Dermis blood vessel endothelial cell (primary cell): ENCODE measurements at places on chromosomes 12 and 14.

- DNase-seq: no peak
Observed at GRCh38 chr12:116884871-116885270, 3.6 kb upstream of the HRK start.

DNA sequence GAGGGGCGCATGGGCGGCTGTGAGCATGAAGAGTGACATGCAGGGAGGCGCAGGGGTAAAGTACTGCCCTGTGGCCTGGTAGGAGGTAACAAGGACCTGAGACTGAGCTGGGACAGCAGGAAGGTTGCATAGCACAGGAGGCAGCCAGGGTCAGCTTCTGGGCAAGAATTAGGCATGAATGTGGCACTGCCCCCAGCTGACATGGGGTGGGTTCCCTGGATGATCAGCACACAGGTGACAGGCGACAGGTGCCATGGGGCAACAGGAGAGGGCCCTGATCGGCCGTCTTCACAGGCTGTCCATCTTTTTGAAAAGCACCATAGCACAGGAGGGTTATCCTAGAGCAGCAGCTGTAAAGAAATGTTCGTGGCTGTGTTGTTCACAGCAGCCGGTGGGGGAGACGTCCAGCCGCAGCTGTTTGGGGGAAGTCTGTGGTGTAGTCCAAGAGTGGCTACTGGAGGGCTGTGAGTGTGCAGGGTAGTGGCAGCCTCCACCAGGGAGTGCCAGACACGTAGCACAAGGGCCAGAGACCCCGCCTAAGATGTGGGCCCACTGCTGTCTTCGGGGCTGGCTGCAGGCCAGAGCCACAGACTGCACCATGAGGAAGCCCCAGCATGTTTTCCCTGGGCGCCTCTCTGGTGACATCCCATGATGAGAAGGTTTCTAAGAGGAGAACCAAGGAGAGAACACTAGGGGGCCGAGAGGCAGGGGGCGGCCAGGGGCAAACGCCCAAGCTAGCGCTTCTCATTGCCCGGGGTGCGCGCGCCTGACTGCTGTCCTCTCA is 8.4 kb downstream of the CLBA1 start:
- no peak for DNase-seq

- no peak for DNase-seq
Observed at GRCh38 chr12:65372574-65372973, 94.1 kb downstream of the MSRB3 start.

DNA sequence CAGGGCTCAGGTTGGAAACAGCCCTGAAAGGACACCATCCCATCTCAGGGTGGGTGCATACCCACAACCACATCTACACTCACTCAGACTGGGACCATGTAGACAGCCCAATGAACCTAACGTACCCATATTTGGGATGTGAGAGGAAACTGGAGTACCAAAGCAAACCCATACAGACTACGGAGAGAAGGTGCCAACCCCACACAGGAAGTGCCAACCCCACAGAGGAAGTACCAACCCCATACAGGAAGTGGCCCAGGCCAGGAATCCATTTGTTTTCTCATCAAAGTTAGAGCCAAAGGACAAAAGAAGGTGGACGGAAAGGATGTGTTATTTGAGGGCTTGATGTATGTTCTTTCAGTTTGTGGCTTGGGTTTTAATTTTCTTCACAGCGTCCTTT is 19.5 kb upstream of the SPIC start:
- no peak for DNase-seq

DNA sequence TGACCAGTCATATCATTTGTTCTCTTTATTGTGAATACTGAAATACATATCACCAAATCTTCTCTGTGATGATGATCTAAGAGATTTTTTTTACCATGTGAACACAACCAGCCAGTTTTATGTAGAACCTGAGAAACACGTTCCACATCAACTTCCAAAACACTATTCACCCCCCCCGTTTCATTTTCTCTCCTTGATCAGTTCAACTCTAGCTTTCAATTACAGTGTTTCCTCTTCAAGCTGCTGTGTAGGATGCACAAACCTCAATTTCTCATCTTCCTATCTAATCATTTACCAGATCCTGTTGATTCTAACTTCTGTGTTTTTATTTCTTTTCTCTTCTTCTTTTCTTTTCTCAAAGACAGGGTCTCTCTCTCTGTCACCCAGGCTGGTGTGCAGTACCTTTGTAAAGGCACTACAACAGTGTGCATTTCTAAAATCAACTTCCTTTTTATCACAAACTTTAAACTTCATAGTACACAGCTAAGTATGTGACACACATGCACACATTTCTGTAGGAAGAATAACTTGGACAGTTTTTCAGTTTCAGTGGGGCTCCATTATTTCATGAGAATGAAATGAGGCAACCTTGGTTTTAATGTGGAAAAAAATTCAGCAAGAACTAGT is 149.9 kb upstream of the FBXO33 start:
- no peak for DNase-seq

- peak; percentile 83 for DNase-seq
Observed at GRCh38 chr12:79737875-79738718, 47.3 kb upstream of the PAWR start.

GRCh38 chr12:20398686-20399085 is 30.3 kb downstream of the PDE3A start:
- no peak for DNase-seq

DNA sequence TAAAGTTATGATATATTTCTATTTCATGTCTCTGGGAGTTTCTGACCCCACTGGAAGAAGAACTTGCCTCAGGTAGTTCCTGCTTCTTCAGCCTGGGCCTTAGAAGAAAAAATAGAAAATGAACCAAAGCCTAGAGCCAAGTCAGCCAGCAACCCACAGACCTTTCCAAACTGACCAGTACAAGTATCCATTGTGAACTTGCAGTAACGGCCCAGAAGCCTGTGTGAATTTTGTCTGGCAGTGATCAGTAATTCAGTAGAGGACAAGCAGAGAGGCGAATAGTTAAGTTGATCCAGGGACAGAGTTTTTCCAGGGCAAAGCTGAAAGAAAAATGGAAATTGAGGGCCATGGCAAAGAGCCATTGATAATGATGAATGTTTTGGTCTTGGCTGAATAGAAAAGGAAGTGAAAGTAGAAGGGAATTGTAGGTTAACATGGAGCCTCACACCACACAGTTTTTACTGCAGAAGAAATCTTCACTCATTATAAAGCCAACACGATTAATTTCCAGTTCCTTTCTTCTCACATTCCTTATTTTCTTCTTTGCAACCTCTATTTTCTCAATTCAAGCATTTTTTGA is 311.8 kb downstream of the BTG1 start:
- no peak for DNase-seq

DNA sequence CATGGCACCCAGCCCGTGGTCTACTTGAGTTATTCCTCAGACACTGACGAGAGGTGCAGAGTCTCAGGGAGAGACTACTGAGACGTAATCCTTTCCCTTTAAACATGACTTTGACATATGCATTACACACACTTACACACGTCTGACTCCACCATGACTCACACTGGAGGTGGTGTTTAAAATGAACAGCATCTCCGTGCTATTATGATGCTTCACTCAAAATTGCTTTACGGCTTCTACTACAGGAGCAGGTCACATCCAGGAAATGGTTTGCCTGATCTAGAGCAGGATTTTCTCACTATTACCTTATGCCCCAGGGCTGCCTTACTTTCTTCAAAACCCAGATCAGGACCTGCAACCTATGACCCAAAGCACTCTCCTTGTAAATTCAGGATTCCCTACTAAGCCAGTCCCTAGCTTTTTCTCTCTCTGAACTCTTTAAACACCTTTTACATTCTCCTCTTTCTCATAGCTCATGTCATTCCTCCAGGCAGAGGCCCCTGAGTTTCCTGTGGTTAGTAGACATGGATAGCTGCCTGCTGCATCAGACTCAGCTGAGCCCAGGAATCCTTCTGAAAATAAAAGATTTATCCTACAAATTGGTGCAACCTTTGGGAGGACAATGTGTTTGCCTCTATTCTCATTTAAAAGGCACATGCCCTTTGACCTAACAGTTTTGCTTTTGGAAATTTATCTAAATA is 31.2 kb downstream of the TMCC3 start:
- peak; percentile 72 for DNase-seq

DNA sequence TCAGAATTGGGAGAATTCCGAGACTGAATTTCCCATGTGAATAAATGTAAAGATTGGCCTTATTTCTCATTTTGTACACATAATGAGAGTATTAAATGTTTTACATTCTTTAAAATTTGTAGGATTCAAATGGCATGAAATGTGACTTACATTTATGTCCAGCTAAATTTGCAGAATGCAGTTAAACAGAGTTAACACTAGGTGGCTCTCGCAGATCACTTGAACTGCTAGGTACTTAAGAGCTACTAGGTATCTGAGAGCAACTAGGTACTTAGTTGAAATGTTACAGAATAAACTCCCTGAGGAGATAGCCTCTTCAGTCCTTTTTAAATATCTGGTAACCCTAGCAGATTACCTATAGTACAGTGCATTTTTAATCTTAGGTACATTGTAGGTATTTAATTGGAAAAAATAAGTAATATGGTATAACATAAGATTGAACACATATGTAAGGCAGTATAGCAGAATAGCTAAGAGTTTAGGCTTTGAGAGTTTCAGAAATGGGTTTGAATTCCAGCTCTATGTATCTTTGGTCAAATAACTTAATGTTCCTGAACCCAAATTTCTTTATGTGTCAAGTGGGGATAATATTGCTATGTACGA is 73.8 kb downstream of the KIAA0586 start:
- DNase-seq: peak; percentile 85

DNA sequence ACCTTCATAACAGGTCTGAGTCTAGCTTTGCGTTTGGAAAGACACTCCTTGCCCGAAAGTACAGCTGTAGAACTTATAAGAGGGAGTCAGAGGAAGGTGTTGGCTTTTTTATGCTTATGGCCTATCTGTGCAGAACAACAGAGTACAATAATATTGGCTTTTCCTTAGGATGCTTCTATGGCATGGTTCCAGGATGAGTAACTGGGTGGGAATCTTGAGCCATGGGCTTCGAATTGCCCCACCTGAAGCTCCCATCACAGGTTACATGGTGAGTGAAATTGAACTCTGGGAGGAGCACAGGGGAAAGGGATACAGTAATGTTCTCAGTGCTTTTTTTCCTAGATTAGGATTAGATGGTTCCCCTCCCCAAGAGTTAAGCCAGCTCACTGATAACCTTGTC is 13.0 kb downstream of the PARP2 start:
- DNase-seq: no peak

DNA sequence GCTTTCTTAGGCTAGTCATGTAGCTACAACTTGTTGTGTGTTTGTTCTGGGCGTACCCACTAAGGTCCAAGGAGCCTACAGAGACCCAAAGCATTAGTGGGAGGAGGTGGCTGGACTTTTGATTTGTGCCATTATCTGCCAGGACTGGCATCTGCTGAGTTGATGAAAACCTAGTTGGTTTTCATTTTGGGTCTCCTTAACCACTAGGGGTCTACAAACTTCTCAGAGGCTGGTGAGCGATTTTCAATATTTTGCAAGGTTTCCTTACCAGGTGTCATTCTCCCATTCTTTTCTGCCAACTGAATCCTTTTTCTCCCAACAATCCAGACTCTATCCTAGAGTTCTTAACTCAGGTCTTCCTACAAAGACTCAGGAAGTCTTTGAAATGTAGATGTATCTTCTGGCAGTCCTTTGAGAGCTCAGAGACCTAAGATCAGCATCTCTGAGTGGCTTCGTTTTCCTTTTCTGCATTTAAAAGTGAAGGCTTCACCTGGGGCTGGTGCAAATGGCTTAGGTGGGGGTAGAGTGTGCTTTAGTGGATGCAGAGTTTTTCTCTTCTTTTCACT is 150.0 kb upstream of the RMST start:
- no peak for DNase-seq

- DNase-seq: peak; percentile 67
Observed at GRCh38 chr12:26122681-26123481, 2.0 kb downstream of the BHLHE41 start.

DNA sequence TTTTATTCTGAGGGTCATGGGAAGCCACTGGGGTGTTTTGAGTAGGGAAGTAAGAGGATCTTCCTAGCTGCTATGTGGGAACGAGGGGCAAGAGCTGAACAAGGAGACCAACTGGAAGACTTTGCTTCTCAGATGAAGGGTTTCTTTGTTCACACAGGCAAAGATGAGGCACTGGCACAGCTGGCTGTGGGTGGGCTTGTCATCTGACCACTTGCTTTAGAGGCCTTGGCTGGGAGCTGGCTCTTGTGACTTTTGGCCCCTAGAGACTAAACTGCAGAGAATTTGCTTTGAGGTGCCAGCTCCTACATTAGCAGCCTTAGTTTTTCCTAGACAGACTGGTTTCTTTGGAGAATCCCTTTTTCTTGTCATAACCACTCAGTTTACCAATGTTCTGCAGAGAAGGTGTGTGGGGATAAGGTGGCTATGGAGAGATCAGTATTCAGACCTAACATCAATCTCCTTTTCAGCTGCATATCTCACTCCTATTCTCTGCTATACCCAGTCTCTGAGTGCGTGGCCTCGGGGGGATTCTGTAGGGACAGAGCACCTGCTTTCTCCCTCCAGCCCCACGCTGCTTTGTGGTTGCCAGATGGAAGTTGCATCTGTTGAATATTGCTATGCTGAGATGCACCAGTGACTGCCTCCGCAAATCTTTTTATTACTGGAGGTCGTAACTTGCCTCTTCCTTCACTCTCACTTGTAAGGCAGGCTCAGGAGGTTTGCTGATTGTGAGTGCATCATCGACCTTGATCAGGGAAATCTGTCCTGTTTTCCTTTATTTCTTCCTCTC is 12.7 kb downstream of the PPP2R5C start:
- no peak for DNase-seq
